ENCODE measurements at places on chromosomes 4 and X.

- DNase-seq: no peak
Measured at GRCh38 chrX:10851809-10852208, 231.4 kb upstream of the MID1 start.

GRCh38 chr4:129323658-129324057, 227.7 kb downstream of the C4orf33 start:
- DNase-seq: no peak

DNA sequence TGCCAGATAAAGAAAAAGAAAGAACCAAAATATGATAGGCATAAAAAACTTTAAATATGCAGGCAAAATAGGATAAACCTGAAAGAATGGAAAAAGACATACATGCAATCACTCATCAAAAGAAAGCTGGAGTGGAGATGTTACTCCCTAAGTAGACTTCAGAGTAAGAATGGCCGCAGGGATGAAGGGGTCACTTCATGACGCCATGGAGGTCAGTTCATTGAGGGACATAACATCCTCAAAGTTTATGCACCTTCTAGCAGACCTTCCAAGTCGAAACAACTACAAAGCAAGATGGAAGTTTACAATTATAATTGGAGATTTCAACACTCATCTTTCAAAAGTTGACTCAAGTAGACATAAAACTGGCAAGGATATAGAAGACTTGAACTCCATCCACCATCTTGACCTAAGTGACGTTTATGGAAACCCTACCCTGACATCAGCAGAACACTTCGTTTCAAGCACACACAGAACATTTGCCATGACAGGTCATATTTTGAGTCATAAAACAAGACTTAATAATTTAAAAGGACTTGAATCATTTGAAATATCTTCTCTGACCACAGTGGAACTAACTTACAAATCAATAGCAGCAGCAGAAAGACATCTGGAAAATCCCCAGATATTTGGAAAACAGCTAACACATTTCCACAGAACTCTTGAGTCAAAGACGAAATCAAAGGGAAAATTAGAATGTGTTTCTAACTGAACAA, 106.0 kb upstream of the LRPAP1 start:
- no peak for DNase-seq

- no peak for DNase-seq
Measured at GRCh38 chrX:35682476-35682875, 115.7 kb upstream of the MAGEB16 start.

DNA sequence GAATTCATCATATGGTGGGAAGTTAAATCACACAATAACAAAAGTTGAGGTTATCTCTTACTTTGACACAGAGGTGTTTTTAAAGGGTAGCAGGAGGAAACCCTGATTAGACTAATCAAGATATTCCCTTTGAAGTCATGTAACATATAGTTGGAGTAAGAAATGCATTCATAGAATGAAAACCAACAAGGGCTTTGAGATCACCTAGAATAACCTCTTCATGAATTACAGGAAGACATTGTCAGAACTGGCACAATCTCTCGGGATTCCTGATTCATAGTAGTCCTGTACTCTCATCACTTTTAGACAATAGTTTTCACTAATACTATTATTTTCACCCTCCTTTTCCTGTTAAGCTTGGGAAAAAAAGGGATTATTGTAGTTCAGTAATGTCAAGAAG, 170.2 kb downstream of the PPP3CA start:
- no peak for DNase-seq

Measured in BE2C (cell line).